ENCODE measurements at places on chromosomes 16 and 17.

DNA sequence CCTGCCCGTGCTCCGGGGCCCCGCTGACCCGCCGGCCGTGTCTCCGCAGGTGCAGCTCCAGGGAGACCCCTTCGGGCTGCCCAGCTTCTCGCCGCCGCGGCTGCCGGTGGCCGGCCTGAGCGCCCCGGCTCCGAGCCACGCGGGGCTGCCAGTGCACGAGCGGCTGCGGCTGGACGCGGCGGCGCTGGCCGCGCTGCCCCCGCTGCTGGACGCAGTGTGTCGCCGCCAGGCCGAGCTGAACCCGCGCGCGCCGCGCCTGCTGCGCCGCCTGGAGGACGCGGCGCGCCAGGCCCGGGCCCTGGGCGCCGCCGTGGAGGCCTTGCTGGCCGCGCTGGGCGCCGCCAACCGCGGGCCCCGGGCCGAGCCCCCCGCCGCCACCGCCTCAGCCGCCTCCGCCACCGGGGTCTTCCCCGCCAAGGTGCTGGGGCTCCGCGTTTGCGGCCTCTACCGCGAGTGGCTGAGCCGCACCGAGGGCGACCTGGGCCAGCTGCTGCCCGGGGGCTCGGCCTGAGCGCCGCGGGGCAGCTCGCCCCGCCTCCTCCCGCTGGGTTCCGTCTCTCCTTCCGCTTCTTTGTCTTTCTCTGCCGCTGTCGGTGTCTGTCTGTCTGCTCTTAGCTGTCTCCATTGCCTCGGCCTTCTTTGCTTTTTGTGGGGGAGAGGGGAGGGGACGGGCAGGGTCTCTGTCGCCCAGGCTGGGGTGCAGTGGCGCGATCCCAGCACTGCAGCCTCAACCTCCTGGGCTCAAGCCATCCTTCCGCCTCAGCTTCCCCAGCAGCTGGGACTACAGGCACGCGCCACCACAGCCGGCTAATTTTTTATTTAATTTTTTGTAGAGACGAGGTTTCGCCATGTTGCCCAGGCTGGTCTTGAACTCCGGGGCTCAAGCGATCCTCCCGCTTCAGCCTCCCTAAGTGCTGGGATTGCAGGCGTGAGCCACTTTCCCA, 5.9 kb downstream of the CTF1 start:
- no peak for DNase-seq

DNA sequence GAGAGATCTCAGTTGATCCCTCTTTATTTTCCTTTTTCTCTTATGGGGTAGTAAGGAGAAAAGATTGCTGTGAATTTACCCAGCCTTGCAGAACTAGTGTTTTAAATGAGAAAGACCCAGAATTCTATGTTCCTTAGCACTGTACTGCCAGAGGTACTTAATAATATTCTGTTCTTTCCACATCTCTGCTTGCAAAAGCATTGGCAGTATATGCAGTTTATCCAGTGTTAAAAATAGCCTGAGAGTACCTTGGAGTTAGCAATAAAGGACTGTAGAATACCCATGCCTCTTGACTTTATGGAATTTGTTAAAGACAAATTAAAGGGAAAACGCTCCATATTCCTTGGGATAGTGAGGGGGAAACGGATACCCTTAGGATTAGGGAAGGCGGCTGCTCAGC, 11.9 kb downstream of the SLC7A6 start:
- no peak for DNase-seq

DNA sequence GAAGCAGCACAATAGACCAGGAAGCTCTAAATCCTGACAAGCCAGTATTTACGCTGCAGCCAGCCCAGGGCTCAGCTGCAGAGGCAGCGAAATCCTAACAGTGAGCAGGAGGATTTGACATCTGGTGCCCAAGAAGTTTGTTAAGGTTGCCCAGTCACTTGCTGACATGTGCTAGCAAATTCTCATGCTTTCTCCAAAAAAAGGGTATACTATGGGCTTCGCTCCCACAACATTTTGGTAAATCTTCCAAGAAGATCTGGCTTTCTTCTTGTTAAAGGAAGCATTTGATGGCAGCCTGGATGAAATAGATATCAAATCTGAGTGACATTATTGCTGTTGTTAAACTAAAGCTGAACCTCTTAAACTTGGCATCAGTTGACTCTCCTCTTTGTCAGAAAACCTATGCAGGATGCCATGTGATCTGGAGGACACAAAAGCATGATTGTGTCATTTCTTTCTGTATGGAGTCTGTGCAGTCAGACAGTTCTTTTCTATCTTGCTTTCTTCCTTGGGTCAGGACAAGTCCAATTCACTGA, 949.7 kb upstream of the RBFOX1 start:
- no peak for DNase-seq

GRCh38 chr17:48023400-48024148, 14.0 kb downstream of the COPZ2 start:
- DNase-seq: no peak

- no peak for DNase-seq
Observed at GRCh38 chr17:71071837-71072236, 902.5 kb downstream of the KCNJ2 start.

GRCh38 chr16:12682432-12683165, 121.1 kb downstream of the CPPED1 start:
- no peak for DNase-seq

- no peak for DNase-seq
Observed at GRCh38 chr17:81741049-81741593, 29.0 kb downstream of the SLC25A10 start.

- DNase-seq: no peak
Observed at GRCh38 chr17:58247511-58248363, 9.4 kb downstream of the LPO start.

GRCh38 chr16:22007159-22007508, 777 bp upstream of the MOSMO start:
- DNase-seq: no peak

DNA sequence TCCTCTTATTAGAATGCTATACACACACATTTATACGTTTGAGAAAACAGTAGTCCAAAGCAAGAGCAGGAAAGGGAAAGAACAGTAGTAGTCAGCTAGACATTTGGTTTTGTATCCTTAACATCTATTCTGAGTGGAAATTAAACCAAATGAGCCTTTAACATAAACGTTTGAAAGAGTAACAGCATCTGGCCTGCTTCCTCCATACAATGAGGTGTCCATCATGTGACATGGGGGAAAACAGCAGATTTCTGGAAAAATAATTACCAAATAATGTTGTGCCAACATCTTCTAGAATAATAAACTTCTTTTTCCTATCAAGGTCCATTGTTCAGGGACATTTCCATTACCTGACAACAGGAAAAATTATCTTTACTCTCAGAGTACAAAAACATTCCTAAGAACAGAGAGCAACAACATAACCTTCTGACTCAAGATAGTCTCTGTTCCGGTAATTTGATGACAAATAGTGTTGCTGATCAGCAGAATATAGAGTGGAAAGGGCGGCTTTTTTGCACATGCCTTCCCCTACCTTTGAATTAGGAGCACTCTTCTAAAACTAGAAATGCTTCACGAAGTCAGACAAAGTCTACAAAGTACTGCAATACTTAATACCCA, 20.2 kb downstream of the CYTH1 start:
- DNase-seq: no peak

DNA sequence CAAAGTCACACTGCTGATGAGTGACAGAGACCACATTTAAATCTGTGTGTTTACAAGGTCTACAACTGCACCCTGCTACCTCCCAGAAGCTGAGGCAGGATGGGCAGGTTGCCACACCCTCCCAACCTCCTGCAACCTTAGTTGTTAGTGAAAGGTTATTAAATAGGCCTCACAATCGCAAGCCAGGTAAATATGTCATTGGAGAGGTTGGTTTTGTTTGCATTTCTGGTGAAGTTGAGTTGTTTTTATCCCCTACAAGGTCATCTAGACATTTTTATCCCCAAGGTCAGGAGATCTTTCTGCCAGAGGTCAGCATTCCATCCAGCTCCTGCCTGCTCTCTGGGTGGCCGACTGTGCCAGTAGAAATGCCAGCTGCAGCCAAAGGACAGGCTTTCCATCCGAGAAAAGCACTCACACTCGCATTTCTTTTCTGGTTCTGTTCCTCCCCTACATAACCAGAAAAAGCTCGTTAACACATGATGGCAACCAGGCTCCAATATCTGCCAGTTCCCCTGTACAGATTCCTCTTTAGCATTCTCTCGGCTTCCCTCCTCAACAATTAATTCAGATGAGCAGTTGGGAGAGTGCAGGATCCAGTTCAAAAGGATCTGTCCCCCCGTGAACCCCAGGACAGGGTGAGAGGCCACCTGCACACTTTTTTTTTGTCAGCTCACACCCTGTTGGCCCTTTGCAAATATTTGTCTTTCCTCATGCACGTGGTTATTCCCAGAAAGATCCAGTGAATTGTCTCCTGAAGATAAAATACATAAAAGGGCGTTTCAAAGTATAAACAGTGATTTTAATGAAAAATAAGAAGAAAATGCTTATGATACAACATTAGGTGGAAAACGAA, 562.8 kb downstream of the MAF start:
- DNase-seq: no peak

GRCh38 chr17:51741458-51741857, 417.1 kb downstream of the CA10 start:
- DNase-seq: no peak

DNA sequence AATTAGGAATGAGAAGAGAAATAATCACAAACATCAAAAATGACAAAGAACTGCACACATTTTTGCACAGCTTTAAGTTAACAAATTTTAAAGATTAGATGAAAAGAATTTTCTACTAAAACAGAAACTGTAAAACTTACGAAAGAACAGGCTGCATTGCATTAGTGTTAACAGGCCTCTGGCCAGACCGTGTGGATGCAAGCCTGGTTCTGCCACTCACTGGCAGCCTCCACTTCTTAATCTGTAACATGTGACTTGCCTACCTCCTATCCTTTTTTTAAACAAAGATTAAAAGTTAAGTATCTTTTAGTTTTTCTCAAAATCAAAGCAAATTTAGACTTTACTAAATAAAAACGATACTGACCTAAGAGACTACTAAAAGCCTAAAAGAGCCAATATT, 37.5 kb downstream of the CREBBP start:
- DNase-seq: no peak

DNA sequence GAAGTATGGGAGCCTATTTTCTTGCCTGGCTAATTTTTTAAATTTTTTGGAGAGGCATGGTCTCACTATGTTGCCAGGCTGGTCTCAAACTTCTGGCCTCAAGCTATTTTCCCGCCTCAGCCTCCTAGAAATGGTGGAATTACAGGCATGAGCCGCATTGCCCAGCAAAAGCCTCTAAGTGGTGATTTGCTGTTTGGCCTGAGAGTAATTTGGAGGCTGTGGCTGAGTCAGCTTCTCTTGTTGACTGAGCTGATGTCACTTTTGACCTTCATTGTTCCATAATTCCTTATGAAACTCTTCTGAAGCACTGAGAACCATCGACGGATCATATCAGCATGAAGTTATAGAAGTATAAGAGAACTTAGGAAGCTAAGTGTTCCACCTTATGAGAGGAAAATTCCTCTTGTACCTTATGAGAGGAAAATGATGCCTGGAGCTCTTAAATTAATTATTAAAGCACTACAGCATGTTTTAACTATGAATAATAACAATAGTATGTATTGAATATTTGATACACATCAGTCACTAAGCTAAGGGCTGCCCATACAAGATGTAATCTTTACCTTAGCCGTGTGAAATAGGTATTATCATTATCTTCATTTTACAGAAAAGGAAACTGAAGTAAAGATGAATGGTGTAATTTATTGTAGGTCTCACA, 220.8 kb upstream of the MON1B start:
- no peak for DNase-seq

- DNase-seq: no peak
Observed at GRCh38 chr16:25009822-25010221, 5.3 kb downstream of the ARHGAP17 start.

GRCh38 chr16:17155936-17156335, 314.8 kb downstream of the XYLT1 start:
- DNase-seq: no peak

GRCh38 chr17:8110456-8110804, 7.9 kb downstream of the ALOXE3 start:
- no peak for DNase-seq

DNA sequence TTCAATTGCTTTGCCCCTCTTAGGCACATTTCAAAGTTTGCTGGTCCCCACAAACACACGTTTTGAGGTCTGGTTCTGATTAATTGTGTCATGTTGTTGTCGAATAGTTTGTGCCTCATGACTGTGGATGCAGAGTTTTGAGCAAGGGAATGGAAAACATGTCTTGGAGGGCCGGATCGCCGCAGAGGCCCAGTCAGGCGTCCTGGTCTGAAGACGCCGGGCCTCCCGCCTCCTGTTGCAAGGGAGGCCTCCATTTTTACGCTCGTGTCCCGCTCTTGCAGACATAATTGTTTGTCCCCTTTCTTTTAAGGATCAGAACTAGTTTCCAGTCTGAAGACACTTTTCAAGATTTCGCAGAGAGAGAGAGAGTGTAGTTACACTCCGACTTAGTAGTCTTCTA, 3.2 kb downstream of the NTN1 start:
- no peak for DNase-seq

DNA sequence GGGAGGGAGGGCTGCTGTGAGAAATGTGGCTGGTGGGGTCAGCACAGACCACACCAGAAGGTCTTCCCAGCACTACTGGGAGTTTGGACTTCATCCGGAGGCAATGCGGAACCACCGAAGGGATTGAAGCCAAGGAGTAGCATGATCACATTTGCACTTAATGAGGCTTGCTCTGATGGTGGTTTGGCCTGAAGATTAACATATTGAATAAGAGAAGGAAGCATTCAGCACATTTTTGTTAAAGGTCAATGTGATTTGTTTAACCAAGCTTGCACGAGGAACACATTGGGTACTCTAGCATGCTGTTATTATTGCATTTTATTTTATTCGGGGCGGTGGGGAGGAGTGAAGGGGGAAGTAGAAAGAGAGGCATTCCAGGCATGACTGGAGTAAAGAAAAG, 378.6 kb downstream of the UTP18 start:
- no peak for DNase-seq

DNA sequence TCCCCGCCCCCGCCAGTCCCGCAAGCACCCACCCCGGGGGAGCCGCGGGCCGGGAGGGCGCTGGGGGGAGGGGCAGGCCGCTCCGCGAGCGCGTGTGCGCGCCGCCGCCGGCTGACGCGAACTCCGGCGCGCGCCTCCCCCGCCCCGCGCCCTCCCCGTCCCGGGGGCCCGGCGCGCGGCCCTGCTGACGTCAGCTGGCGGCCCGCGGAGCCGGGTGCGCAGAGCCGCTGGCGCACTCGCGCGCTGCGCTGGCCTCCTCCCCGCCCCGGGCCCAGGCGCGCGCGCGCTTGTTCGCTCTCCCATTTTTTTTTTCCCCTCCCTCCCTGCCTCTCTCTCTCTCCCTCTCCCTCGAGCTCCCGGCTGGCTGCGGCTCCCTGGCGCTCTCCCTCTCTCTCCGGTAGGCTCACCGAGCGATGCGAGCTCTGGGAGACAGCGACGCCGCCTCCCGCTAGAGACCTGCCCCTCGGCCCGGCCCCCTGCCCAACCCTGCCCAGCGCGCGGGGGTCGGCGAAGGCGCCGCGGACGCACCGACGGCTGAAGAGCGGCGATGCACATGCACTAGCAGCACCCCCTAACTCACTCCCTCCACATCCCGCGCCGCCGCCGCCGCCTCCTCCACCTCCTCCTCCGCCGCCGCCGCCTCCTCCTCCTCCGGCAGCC, at the start of gene GNAO1:
TSS of gene GNAO1 (plus strand) at position 334 of the 660 bp plus-strand sequence. CDS start 747 bp downstream, outside the sequence.
- DNase-seq: no peak

Data from stimulated activated CD8-positive, alpha-beta memory T cell treated with anti-CD3 and anti-CD28 coated beads, Interleukin-4, amount 100 ng/mL, for 1 hour (primary cell).